ENCODE measurements at places on chromosomes 5 and 9.

DNA sequence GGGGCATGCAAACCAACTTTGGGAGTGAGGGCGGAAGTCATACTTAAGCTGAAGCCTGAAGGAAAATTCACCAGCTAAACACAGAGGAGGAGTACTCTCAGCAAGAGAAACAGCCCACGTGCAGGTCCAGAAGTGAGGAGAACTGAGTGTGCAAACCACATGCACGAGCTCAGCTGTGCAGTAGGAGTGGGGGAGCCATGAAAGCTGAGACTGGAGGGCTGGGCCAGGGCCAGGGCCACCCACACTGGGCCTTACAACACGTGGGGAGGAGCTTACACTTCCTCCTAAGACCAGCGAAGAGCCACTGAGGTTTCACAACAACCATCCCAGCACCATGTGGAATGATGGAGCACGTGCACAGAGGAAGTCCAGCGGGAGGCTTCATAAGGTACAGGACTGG is 9.3 kb upstream of the WWC1 start:
- DNase-seq, result no peak

DNA sequence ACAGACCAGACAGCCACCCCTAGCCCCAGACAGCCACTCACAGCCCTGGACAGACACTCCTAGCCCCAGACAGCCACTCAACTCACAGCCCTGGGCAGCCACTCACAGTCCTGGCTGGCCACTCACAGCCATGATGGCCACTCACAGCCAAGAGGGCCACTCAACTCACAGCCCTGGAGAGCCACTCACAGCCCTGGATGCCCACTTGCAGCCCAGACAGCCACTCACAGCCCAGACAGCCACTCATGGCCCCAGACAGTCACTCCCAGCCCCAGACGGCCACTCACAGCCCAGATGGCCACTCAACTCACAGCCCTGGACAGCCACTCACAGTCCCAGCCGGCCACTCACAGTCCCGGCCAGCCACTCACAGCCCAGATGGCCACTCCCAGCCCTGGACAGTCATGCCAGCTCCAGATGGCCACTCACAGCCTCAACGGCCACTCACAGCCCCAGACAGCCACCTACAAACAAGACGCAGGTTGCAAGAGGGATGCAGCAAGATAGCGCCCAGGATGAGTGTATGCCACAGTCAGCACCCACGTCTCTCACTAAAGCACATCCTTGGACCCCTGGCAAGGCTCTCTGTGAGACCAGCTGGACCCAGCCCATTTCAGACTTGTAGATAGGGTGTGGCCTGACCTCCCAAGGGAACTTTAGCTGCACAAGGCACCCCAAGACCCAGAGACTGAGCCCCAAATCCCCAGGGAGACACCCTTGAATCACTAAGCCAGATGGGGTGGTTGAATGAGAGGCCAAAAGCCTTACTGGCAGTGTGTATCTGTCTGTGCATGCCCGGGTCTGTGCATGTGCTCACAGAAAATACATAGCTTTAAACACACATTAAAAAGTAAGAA is 22.4 kb downstream of the ZDHHC11B start:
- DNase-seq, result peak; percentile 22

GRCh38 chr5:142748568-142749249 is 21.5 kb upstream of the ARHGAP26 start:
- peak; percentile 39 for DNase-seq

DNA sequence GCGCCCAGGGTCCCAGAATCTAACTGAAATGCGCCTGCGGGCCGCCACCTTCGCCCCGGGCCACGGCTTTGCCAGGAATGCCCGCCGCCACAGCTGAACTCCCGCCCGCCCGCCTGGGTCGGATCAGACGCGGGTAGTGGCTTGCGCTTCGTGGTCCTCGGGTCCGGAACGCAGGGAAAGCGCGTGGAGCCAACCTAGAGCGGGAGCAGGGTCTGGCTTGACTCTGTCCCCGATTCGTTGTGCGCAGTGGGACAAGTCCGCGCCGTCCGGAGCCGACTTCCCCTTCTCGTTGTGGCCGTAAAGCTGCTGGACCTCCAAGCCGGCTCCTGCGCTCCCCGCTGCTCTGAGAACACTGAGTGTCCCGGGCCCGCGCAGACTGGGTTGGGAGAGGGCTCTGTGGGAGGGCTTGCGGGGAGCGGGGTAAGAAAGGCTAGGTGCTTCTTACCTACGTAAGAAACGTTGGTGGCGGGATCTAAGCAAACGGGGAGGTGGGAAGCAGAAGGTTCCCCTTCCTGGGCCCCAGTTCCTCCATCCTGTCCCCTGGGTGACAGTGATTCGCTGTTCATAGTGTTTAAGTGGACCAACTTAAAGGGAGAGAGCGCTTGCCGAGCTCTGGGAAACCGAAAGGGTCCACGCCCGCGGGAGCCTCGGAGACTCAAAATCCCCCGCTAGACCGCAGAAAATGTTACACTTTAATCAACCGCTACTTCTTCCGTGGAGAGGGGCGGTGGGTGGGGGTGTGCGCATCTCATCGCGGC is 4.4 kb upstream of the FOXE1 start:
- DNase-seq, result no peak

DNA sequence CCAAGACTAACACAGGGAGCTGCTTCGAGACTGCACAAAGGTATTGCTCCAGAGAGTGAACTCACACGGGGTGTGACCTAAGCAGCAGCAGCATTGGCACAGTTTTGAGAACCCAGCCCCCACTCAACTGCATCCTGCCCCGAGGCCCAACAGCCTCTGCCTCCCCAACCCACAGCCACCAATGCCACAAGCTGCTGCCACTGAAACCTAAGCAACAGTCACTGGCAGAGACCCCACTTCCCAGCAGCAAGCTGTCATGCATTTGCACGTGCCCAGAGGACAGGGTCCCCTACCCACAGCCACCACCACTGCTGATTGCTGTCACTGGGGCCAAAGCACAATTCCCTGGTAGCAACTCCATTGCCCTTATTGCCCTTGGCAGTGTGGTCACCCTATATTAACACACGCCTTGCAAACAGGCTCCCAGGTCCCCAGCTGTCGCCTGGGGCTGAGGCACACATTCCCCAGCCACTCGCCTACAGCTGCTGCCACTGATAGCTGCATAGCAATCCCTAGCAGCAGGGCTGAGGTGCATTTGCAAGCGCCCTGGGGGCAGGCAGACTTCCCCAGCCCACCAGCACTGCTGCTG is 141.0 kb downstream of the AGTPBP1 start:
- DNase-seq, result no peak

GRCh38 chr5:143214458-143214857 is 189.0 kb downstream of the NR3C1 start:
- DNase-seq, result no peak

DNA sequence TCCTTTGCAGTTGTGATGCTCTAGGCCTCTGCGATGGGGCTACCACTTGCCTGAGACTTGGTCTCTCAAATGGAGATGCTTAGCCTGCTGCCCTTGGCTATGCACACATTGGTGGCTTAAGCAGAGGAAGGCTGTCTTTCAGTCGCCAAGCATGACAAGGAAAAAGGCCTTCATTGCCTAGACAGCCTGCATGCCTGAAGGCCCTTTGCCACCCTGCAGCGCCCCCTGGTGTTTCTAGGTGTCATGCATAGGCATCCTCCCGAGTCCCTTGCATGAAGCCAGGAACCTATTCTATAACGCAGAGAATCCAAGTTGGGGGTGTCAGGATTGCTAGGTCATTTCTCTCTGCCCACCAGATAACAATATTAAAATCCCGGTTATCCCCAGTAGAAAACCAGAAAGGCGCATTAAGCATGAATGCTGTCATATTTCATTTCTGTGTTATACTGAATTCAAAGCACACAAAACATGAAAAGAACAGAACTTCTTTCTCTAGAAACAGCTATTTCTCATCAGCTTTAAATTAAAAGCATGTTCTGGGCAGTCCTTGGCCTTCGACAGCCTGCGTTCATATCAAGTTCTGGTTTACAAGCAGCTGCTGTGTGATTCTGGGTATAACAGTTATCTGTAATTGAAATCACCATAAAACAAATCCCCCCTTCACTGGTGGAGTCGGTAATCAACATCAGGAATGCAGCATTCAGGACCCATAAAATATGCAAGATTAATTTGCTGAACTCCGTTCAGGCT is 59.7 kb upstream of the TRPC7 start:
- DNase-seq, result peak; percentile 75

DNA sequence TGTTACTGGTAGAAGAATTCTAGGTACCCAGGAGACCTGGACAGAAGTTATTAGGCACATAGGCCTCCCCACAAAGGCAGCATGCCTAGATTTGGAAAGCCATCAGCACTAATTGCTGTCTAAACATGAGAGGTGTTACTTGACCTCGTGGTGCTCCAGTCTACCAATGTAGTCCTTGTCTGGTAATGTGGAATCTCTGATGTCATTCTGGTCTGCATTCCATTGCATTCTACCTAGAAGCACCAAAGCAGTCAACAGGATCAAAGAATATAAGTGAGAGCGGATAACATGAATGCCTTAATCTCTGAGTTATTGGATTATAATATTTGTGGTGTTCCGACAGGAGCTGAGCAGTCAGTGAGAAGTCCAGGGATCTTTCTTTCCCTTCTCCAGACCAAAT is 175.2 kb downstream of the PSAT1 start:
- DNase-seq, result no peak

DNA sequence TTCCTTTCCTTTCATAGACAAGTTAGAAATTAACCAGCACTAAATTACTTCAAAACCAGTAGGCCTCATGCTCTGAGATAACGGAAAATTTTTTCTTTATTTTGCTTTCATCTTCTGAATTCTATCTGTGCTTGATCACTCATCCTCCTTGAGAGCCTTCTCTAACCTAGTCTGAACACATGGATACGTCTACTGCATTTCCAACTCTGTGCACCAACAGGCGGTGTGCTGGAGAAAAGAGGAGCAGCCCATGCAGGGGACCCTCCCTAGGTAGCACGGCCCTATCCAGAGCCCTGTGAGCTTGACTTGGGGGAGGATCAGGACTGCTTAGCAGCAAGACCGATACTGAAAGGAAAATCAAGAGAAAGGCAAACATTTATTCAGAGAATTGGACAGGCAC is 149.8 kb downstream of the AUH start:
- no peak for DNase-seq

DNA sequence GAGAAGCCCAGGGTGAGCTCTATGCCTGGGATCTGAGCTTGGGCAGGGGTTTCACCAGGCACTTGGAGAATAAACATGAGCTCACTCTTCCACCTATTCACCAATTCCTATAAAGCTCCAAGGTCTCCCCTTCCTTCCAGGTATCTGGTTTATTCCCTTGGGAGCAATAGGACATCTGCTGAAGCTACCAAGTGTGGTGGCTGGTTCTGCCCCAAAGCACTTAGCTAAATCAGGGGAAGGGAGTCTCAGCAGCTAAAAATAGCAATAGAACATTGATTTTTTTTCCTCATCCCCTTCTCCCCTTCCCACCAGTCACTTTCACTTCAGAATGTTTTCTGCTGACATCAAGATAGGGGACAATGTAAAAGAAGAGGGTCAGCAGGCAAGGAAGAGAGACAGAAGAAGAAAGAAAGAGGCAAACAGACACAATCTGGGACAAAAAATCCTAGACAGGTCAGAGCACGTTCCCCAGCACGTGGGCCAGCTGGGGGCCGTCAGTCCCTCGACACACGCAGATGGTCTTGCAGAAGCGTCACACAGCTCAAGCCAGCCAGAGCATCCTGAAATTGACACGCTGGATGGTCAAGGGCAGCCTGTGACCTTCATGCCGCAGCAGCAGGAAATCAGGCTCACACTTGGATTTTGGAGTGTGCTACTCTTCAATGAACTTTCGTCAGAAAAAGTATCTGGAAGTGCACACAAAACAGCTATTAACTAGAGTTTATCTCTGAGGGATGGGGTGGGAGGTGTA is 176.0 kb downstream of the ZNF608 start:
- DNase-seq, result no peak

DNA sequence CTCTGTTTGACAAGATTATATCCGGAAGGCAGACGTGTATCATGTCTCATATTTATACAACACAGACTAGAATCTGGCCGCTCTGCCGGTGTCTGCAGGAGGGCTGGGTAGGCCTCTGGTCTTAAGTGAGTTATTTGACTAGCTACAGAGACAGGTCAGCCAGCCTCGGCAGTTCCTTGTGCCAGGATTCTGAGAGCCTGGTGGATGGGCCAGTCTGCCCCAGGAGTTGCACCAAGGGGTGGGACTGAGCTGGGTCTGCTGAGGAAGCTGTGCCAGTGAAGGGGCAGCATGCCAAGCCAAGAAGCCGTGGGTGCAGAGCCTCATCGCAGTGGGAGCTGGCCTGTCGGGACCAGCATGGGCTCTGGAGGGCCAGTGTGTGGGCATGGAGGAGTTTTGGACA is 7.1 kb downstream of the SNX18 start:
- DNase-seq, result no peak

DNA sequence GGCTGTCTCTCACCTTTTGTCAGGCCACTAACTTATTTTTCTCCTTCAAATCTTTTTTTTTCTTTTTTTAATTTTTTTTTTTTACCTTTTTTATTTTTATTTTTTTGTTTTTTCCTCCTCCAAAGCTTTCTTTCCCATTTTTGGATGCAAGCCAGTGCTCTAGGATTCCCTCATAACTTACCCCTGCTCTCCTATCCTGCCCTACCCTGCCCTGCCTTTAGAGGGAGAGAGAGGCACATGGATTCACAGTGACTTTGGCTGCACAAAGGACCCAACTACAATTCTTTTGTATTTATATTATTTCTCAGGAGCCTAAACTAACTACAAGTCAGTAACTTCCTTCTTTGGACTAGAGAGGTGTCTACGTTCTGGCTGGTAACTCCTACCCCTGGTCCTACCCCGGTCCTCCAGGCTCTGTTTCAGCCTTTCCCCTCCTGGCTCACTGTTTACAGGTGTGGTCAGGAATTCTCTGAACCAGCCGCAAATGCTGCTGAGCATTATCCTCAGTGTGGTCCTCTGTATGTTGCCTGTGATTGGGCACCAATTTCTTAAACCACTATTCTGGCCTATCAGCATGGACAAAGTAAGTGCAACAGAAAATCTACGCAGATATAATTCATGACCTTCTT is 8.4 kb upstream of the RUSC2 start:
- DNase-seq, result peak; percentile 49

DNA sequence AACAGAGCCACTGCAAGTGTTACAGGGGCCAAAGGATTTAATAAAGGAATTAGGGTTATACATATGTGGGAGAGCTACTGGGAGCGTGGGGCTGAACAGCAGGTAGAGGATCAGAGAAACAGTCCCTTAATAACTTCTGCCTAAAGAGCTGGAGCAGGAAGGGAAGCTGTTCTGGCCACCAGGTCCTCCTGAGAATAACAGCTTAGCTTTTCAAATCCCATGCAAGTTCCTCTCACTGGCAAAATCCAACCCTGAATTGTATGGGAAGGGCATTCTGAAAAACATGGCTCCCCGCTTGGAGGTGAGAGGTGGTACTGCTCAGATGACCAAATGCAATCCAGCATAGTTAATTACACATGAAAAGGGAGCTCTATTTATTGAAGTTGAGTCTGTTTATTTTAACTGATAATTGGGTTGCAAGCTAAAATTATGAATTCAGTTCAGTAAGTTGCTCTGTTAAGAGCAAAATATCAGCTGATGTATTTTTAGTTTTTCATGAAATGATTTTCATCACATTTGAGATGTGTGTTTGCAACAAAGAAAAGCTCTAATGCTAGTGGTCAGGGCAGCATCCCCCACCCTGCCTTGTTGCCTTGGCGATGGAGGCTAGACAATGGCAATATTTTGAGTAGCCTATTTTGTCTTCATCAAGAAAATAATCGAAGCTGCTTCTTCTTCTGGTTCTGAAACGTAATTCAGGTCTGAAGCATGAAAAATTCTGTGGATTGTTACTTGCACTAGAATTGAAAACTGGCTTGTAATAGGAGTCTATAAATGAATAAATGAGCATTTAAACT is 58.4 kb upstream of the SH3GL2 start:
- DNase-seq, result no peak

GRCh38 chr5:37774912-37775483 is 64.8 kb downstream of the GDNF start:
- DNase-seq, result no peak

- no peak for DNase-seq
These were observed 374 bp upstream of the SLC1A3 start for GRCh38 chr5:36606036-36606427.

GRCh38 chr9:120158221-120158620 is 421.7 kb downstream of the CDK5RAP2 start:
- DNase-seq, result no peak

Measured in GM20000 (cell line).